Immature natural killer cell (primary cell): ENCODE measurements at places on chromosomes 5 and 9.

DNA sequence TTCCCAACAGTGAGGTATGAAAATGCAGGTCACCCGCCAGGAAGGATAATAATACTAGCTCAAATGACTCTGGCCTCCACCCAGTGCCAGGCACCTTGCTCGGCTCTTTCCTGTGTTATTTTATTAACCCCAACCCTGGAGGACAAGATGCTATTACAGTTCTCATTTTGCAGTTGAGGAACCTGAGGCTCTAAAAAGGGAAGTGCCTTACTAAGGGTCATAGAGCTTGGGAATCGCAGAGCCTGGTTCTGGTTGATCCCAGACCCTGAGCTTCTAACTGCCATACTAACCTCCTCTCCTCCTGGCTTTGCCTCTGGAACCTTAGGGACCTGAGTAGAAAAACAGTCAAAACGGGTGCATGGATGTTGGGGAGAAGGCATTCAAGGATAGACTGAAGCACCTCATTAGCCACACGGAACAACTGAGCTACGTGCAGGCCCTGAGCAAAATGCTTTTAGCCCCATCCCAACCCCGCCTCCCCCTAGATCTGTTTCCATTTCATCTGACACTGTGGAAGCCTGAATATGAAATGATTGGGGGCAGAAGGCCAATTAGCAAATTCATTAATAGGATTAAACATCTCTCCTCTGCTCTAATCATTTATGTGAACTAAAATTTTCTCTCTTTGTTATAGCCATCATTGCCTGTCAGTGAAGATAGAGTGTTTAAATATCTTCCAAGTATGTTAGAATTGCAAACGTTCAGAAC, 7.9 kb downstream of the KCNIP1 start:
- DNase-seq = no peak
- H3K27me3 ChIP-seq = no peaks in the 10 kb centered on the region
- H3K4me3 ChIP-seq = no peak overlapping the region
- H3K27ac ChIP-seq = no peak overlapping the region
- no peaks in the 10 kb centered on the region for H3K36me3 ChIP-seq
- H3K4me1 ChIP-seq = no peaks in the 10 kb centered on the region

- no peaks in the 10 kb centered on the region for H3K4me1 ChIP-seq
- peaks cover 1% of the 10 kb centered on the region for H3K36me3 ChIP-seq
- peak overlapping the region; percentile 9 for H3K27ac ChIP-seq
- no peak overlapping the region for H3K4me3 ChIP-seq
- no peak for DNase-seq
These were observed 103.7 kb downstream of the SIL1 start for GRCh38 chr5:139094154-139095131.

- no peaks in the 10 kb centered on the region for H3K36me3 ChIP-seq
- no peaks in the 10 kb centered on the region for H3K4me1 ChIP-seq
- H3K4me3 ChIP-seq = no peak overlapping the region
- no peak for DNase-seq
- H3K27me3 ChIP-seq = peaks cover 6% of the 10 kb centered on the region
These were observed 85.6 kb downstream of the ROR2 start for GRCh38 chr9:91864380-91864779.

- no peak overlapping the region for H3K4me3 ChIP-seq
- DNase-seq = no peak
- no peaks in the 10 kb centered on the region for H3K36me3 ChIP-seq
These were observed 62.8 kb downstream of the PDZD2 start for GRCh38 chr5:31701642-31702299.

GRCh38 chr5:126236994-126237393, 186.2 kb upstream of the GRAMD2B start:
- H3K27me3 ChIP-seq = no peaks in the 10 kb centered on the region
- no peaks in the 10 kb centered on the region for H3K36me3 ChIP-seq
- DNase-seq = no peak
- no peaks in the 10 kb centered on the region for H3K4me1 ChIP-seq
- H3K4me3 ChIP-seq = no peak overlapping the region
- no peak overlapping the region for H3K27ac ChIP-seq

DNA sequence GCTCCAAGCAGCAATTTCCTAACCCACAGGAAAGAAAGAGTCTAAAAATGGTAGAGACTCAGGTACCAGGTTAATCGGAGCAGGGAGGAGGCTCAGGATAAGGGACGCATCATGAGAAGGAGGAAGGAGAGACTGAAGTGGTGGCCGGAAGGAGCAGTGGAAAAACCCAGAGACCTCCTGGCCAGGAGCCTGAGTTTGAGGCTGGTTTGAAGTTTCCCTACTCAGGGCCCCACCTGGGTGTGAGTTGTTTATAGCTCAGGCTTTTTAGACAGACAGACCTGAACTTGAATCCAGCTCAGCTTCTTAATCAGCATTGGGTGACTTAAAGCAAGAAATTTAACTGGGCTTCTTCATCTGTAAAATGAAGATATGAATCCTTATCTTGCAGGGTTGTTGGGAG, 11.9 kb upstream of the AQP7 start:
- peaks cover 5% of the 10 kb centered on the region for H3K4me1 ChIP-seq
- DNase-seq = no peak
- no peak overlapping the region for H3K4me3 ChIP-seq
- H3K36me3 ChIP-seq = no peaks in the 10 kb centered on the region
- H3K27ac ChIP-seq = no peak overlapping the region

GRCh38 chr9:11735391-11735790, 957.8 kb upstream of the TYRP1 start:
- H3K4me1 ChIP-seq = no peaks in the 10 kb centered on the region
- DNase-seq = no peak
- no peaks in the 10 kb centered on the region for H3K27me3 ChIP-seq
- H3K27ac ChIP-seq = no peak overlapping the region

DNA sequence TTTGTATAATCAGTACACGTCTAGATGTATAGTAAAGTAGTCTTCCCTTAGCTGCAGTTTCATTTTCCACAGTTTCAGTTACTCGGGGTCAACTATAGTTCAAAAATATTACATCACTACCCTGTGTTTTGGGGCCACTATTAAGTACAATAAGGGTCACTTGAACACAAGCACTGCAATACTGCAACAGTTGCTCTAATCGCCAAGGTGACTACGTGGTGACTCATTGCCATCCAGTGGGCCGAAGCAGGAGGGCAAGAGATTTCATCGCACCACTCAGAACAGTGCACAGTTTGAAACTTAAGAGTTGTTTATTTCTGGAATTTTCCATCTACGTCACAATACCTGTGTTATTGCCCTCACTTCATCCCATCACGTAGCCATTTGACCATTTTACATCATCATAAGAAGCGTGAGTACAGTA, at the start of gene ARL14EPL:
TSS of gene ARL14EPL (plus strand) at position 379 of the 424 bp plus-strand sequence. CDS start 18,994 bp downstream, outside the sequence.
- no peak within 1 kb of the TSS for H3K4me3 ChIP-seq
- H3K36me3 ChIP-seq = peaks cover 5% of the 10 kb centered on the region
- no peak for DNase-seq
- H3K4me1 ChIP-seq = peaks cover 4% of the 10 kb centered on the region
- no peak within 1 kb of the TSS for H3K27ac ChIP-seq

DNA sequence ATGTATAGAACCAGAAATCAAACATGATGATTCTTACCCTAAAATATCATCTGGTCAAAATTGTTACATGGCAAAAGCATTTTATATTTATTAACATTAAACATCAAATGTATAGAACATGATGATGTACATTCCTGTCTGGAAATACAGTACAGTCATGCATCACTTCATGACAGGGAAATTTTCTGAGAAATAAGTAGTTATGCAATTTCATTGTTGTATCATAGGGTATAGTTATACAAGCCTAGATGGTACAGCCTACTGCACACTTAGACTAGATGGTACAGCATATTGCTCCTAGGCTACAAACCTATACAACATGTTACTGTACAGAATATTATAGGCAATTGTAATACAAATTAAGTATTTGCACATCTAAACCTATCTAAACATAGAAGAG, 64.6 kb upstream of the VCAN start:
- peaks cover 2% of the 10 kb centered on the region for H3K27me3 ChIP-seq
- H3K4me1 ChIP-seq = no peaks in the 10 kb centered on the region
- H3K4me3 ChIP-seq = no peak overlapping the region
- H3K27ac ChIP-seq = no peak overlapping the region
- no peak for DNase-seq

GRCh38 chr9:103471241-103471640, 476.1 kb downstream of the CYLC2 start:
- H3K36me3 ChIP-seq = peaks cover under 1% of the 10 kb centered on the region
- no peak overlapping the region for H3K4me3 ChIP-seq
- H3K27ac ChIP-seq = no peak overlapping the region
- H3K27me3 ChIP-seq = peaks cover 3% of the 10 kb centered on the region
- H3K4me1 ChIP-seq = no peaks in the 10 kb centered on the region
- DNase-seq = no peak
